AG04450 (cell line): ENCODE measurements at places on chromosomes 3 and 15.

- no peak for DNase-seq
Observed at GRCh38 chr3:20682573-20682972, 496.6 kb upstream of the SGO1 start.

DNA sequence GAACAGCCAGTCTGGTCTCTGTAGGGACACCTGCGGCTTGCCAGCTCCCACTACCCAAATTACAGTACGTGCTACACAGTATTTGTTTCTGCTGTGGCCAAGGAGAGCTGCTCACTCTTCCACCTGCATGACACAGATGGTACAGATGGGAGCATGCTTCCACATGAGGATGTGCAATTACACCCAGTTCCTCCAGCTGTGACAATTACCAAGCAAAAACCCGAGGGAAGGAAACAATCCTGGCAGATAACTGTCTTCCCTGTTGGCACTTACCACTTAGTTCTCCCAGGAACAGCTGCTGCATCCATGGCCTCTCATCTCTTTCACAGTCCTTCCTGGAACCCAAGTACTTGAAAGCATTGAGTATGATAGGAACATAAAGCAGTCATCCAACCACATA is 34.4 kb downstream of the DET1 start:
- no peak for DNase-seq

DNA sequence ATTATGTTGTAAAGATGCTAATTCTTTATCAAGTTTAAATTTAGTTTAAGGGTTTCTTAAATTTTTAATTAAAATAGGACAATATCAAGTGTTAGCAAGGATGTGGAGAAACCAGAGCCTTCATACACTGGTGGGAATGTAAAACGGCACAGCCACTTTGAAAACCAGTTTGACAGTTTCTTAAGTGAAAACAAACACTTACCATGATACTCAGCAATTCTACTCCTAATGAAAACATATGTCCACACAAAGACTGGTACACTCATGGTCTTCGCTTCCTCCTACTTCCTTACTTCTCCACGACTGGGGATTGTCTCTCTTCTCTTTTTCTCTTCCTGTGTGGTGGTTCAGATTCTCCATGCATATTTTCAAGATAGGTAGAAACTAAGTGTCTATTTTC is 9.2 kb downstream of the SKIC8 start:
- no peak for DNase-seq

- no peak for DNase-seq
Observed at GRCh38 chr15:48052946-48053345, 67.8 kb upstream of the SLC24A5 start.

GRCh38 chr15:77347197-77347596 is 72.7 kb downstream of the PEAK1 start:
- no peak for DNase-seq

DNA sequence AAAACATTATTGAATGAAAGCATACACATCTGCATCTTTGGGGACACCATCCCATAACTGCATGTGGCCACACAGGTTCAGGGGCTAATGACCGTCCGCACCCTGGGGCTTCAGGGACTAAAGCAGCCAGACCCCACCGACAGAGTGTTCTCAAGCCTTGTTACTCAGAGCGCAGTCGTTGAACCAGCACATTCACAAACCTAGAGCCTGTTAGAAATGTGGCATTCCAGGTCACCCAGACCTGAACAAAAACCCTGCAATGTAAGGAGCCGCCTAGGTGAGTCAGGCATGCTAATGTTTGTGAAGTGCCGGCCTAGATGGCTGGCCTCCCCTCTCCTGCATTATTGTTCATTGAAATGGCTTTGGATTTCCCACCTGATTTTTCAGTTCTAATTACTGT is 52.3 kb upstream of the HACD2 start:
- DNase-seq, result no peak
